Lower lobe of right lung (tissue), 2 donors: ENCODE measurements at places on chromosomes 1 and 21. TPM values are rescaled to one million over a fixed set of nuclear protein-coding genes. Genes with fewer than 3 reads are reported as not detected.

Gene GFI1
- total RNA-seq, result 3.3 TPM

Gene ADAMTS5
- 5.6 TPM for total RNA-seq

Gene XKR8
- 12.8 TPM for total RNA-seq

Gene CR1L
- total RNA-seq, result 1.3 TPM

Gene AMPD1
- total RNA-seq, result 0.21 TPM

Gene EDN2
- total RNA-seq, result 2.1 TPM

Gene MAP1LC3C
- total RNA-seq, result 10.9 TPM

Gene TSSK3
- total RNA-seq, result 2.1 TPM

Gene RGS2
- 63.8 TPM for total RNA-seq

Gene UQCRHL
- total RNA-seq, result 1.1 TPM

GRCh38 chr1:12345350-12346217, 115.8 kb downstream of the VPS13D start:
- H3K36me3 ChIP-seq, result peaks cover 74% of the 10 kb centered on the region
- H3K27me3 ChIP-seq, result no peaks in the 10 kb centered on the region
- H3K27ac ChIP-seq, result peak overlapping the region; percentile 73
- no peak overlapping the region for H3K4me3 ChIP-seq
- no peak for DNase-seq
- H3K4me1 ChIP-seq, result peaks cover 30% of the 10 kb centered on the region

- H3K36me3 ChIP-seq, result no peaks in the 10 kb centered on the region
- H3K27ac ChIP-seq, result no peak overlapping the region
- no peaks in the 10 kb centered on the region for H3K4me1 ChIP-seq
- H3K4me3 ChIP-seq, result no peak overlapping the region
- H3K27me3 ChIP-seq, result no peaks in the 10 kb centered on the region
- no peak for DNase-seq
Observed at GRCh38 chr1:153587314-153587713, 21.7 kb upstream of the S100A2 start.

DNA sequence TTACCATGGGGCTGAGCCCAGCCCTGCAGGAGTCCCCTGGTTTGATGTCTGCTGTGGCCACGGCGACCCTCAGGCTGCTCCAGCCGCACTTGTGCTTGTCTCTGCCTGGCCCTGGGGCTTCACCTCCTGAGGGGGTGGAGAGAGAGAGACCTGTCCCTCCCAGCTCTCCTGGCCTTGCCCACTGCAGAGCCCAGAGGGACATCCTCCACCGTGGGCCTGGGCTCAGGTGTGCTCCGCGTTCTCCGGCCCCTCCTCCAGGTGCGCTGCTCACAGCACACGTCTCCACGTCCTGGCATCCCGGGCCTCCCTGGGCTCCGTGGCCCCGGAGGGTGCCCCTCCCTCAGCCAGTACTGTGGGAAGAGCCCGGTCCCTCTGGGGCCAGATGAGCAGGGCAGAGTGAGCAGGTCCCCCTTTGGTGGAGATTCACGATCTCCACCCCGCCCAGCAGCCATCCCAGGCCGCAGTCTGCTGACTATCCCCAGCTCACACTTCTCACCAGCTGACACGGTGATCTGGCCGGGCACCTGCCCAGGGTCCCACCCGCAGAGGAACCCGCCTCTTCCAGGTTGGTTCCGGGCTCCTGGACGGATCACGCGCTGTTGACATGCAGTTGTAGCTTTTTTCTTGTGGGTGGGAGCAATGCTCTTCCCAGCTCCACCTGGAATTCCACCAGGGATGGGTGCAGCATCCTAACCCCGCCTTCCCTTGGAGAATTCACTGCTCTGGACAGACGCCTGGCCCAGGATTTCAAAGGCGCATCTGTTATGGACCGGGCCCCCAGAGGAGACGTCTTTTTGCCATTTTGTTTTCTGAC, 41.8 kb upstream of the POFUT2 start:
- peak overlapping the region; percentile 73 for H3K27ac ChIP-seq
- H3K36me3 ChIP-seq, result no peaks in the 10 kb centered on the region
- DNase-seq, result peak; percentile 70
- peak overlapping the region; percentile 22 for H3K4me3 ChIP-seq
- peaks cover 20% of the 10 kb centered on the region for H3K4me1 ChIP-seq

DNA sequence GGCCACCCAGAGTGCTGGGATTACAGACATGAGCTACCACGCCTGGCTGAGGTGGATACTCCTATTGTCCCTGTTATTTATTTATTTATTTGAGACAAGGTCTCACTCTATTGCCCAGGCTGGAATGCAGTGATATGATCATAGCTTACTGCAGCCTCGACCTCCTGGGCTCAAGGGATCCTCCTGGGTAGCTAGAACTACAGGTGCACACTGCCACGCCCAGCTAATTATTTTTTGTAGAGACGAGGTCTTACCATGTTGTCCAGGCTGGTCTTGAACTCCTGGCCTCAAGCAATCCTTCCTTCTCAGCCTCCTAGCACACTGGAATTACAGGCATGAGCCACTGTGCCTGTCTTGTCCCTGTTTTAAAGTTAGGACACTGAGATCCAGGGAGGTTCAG, 5.2 kb downstream of the LDLRAP1 start:
- no peaks in the 10 kb centered on the region for H3K27me3 ChIP-seq
- DNase-seq, result peak; percentile 10
- H3K27ac ChIP-seq, result peak overlapping the region; percentile 66
- H3K36me3 ChIP-seq, result no peaks in the 10 kb centered on the region
- no peak overlapping the region for H3K4me3 ChIP-seq

GRCh38 chr1:204190212-204191211, 5.8 kb downstream of the KISS1 start:
- H3K36me3 ChIP-seq, result no peaks in the 10 kb centered on the region
- peak overlapping the region; percentile 30 for H3K4me3 ChIP-seq

GRCh38 chr21:32021319-32021994, 148.6 kb downstream of the HUNK start:
- H3K27me3 ChIP-seq, result no peaks in the 10 kb centered on the region
- no peak overlapping the region for H3K27ac ChIP-seq
- peak; percentile 51 for DNase-seq
- H3K36me3 ChIP-seq, result no peaks in the 10 kb centered on the region

DNA sequence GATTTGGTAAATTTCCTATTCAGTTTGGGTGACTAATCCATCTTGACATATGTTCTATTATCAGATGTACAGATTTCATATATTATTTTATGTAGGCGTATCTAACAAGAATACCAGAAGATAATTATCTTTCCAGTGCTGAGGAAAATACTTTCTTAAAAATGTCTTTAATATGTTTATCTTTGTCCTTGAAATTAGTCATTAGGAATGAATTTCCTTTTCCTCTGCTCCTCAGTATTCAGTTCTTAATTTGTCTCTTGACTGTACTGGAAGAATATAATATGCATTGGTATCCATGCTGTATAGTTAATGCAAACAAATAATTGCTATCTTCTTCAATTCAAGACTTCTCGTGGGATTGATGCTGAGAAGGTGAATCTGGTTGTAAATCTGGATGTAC, 6.6 kb downstream of the DDX20 start:
- H3K27ac ChIP-seq, result no peak overlapping the region
- H3K27me3 ChIP-seq, result no peaks in the 10 kb centered on the region
- peaks cover 89% of the 10 kb centered on the region for H3K36me3 ChIP-seq
- H3K4me3 ChIP-seq, result no peak overlapping the region

- H3K4me3 ChIP-seq, result no peak overlapping the region
- peaks cover 71% of the 10 kb centered on the region for H3K36me3 ChIP-seq
- no peak overlapping the region for H3K27ac ChIP-seq
- DNase-seq, result no peak
- no peaks in the 10 kb centered on the region for H3K27me3 ChIP-seq
Observed at GRCh38 chr1:212879947-212880690, 22.0 kb downstream of the FLVCR1 start.

DNA sequence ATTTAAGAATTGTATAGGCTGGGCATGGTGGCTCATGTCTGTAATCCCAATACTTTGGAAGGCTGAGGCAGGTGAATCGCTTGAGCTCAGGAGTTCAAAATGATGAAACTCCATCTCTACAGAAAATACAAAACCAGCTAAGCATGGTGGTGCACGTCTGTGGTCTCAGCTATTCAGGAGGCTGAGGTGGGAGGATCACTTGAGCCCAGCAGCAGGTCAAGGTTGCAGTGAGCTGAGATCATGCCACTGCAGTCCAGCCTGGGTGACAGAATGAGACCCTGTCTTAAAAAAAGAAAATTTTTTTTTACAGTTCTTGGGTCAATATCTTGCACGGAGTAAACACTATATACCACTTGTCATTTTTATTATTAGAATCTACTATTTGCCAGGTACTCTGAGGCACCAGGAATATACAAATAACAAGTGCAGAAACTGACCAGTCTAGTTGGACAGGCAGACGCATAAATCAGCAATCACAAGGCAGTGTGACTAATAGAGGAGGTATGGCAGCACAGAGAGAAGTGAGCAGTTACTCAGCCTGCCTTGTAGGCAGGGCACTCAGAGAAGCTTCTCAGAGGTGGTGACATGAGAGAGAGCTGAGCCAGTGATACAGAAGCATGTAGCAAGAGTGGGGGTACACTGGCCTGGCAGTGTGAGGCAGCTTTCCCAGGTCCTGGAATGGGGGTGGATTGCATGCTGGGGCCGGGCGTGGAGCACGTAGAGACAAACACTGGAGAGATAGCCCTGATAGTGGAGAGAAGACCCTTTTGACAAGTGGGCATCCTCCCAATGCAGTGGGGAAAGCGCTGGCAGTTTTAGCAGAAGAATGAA, 8.0 kb downstream of the PHLDA3 start:
- peaks cover 20% of the 10 kb centered on the region for H3K36me3 ChIP-seq
- H3K27ac ChIP-seq, result peak overlapping the region; percentile 78
- DNase-seq, result no peak

GRCh38 chr1:83769594-83770318, 229.2 kb downstream of the TTLL7 start:
- no peak overlapping the region for H3K4me3 ChIP-seq
- H3K4me1 ChIP-seq, result no peaks in the 10 kb centered on the region
- no peak for DNase-seq

GRCh38 chr21:45096217-45096616, 21.8 kb downstream of the ADARB1 start:
- H3K4me1 ChIP-seq, result peaks cover 82% of the 10 kb centered on the region
- H3K27me3 ChIP-seq, result no peaks in the 10 kb centered on the region
- H3K4me3 ChIP-seq, result no peak overlapping the region
- no peaks in the 10 kb centered on the region for H3K36me3 ChIP-seq
- peak overlapping the region; percentile 18 for H3K27ac ChIP-seq
- DNase-seq, result no peak

DNA sequence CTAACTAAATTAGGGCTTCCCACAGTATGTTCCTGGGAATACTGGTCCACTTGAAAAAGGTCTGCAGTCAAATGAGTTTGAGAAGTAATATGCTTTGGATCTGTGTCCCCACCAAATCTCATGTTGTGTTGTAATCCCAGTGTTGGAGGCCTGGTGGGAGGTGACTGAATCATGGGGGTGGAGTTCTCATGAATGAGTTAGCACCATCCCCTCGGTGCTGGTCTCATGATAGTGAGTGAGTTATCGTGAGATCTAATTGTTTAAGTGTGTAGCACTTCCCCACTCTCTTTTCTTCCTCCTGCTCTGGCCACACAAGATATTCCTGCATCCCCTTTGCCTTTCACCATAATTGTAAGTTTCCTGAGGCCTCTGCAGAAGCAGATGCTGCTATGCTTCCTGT, 16.9 kb upstream of the DMRTB1 start:
- no peak overlapping the region for H3K27ac ChIP-seq
- no peak overlapping the region for H3K4me3 ChIP-seq
- DNase-seq, result no peak
- no peaks in the 10 kb centered on the region for H3K27me3 ChIP-seq
- H3K4me1 ChIP-seq, result no peaks in the 10 kb centered on the region

DNA sequence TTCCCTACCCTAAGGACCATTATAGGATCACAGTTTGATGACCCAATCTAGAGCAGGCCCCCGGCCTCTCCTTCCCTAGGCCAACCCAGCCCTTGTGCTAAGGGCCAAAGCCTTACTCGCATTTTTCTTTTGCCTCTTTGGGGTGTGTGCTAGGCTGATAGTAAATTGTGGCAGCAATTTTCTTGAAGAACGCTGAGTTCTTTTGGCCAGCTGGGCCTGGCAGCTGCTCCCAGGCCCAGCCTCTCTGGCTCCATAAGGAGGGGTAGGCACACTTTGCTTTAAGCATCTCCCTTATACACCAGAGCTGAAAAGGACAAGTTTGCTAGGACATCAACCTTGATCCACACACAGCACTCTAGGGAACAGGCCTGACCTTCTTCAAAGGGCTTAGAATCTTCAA, 4.2 kb downstream of the OLFML2B start:
- H3K27me3 ChIP-seq, result peaks cover 16% of the 10 kb centered on the region
- no peak for DNase-seq
- no peaks in the 10 kb centered on the region for H3K36me3 ChIP-seq
- no peak overlapping the region for H3K4me3 ChIP-seq
- peaks cover 37% of the 10 kb centered on the region for H3K4me1 ChIP-seq

- DNase-seq, result no peak
- H3K4me1 ChIP-seq, result peaks cover 3% of the 10 kb centered on the region
- H3K27ac ChIP-seq, result no peak overlapping the region
- H3K36me3 ChIP-seq, result no peaks in the 10 kb centered on the region
- H3K27me3 ChIP-seq, result no peaks in the 10 kb centered on the region
Observed at GRCh38 chr21:45598666-45599065, 44.9 kb upstream of the PCBP3 start.

DNA sequence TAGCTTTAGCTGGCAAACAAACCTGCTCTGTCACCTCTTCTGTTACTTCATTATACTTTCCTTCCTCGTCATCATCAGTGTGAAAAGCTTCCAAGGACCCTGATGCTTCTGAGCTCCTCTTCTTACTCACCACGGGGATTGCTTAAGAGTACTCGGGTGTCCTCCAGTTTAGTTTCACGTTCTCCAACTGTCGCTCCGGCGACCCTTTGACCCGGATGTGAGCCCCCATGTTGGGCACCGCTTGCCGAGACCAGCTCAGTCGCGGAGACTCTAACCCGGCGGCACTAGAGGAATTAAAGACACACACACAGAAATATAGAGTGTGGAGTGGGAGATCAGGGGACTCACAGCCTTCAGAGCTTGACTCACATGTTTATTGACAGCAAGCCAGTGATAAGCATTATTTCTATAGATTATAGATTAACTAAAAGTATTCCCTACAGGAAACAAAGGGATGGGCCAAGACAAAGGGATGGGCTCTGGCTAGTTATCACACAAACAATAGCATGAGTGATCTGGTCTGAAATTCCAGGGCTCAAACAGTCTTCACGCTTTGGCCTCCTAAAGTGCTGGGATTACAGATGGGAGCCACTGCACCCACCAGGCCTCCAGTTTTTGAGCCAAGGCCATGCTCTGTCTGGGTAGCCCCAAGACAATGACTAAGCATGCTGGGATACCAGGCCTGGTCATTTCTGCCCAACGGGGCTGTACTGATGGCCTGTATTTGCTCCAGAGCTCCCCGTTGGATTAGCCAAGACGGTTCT, 30.1 kb upstream of the ENO1 start:
- no peaks in the 10 kb centered on the region for H3K36me3 ChIP-seq
- H3K4me3 ChIP-seq, result no peak overlapping the region
- H3K4me1 ChIP-seq, result peaks cover 12% of the 10 kb centered on the region
- no peak overlapping the region for H3K27ac ChIP-seq
- DNase-seq, result no peak

- no peak overlapping the region for H3K4me3 ChIP-seq
- no peak overlapping the region for H3K27ac ChIP-seq
- H3K27me3 ChIP-seq, result no peaks in the 10 kb centered on the region
Observed at GRCh38 chr21:16108561-16109075, 378.8 kb downstream of the USP25 start.
